ENCODE measurements at places on chromosomes 6 and 20. TPM values are rescaled to one million over a fixed set of nuclear protein-coding genes. Genes with fewer than 3 reads are reported as not detected.

DNA sequence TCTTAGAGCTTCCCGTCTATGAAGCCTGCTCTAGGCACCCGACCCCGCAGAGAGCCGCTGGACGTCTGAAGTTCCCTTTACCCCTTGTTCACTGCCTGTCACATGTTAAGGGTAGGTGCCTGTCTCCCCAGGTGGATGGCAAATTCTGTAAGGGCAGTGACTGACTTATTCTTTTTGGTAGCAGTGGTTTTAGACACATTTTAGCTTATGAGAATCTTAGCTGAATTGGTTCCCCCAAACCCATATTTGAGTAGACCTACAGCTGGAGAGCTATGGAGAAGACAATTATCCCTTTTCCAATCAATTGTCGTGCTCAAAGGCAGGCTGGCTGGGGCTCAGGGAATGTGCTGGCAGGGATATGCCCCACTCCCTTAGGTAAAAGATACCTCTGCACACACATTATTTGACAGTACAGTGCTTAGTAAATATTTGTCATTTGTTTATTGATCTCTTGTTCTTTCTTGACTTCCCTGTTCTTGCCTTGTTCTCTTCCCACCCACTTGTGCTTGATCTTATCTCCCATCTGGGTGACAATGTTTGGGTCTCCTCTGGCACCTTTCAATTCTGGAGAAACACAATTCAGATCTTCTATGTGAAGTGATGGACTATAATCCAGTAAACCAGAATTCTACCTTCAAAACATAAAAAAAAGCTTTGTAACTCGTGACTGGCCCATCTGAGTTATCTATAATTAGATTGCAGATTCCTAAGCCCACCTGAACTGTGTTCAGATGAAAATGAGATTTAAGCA is 114.3 kb upstream of the SLC2A12 start:
- no peak overlapping the region for H3K4me3 ChIP-seq
- peaks cover 16% of the 10 kb centered on the region for H3K4me1 ChIP-seq
- no peak overlapping the region for H3K27ac ChIP-seq
- H3K36me3 ChIP-seq: peaks cover 22% of the 10 kb centered on the region

DNA sequence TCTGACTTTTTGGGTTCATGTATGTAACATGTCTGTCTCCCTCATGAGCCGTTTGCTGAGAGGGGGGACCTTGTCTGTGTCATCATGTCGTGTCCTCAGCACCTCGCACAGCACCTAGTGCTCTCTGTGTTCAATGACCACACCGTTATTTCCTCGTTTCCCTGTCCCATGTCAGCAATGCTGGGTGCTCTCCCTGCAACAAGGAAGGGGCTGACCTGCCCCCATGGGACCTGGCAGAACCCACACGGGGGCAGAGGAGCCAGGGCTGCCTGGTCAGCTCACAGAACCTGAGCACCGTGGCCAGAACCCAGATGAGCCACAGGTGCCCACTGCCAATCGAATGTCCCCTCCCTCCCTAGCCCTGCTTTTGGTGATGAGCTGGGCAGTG is 7.3 kb downstream of the ADA start:
- no peak for DNase-seq
- H3K27me3 ChIP-seq: peaks cover 1% of the 10 kb centered on the region
- H3K4me1 ChIP-seq: peaks cover 44% of the 10 kb centered on the region
- no peak overlapping the region for H3K27ac ChIP-seq

DNA sequence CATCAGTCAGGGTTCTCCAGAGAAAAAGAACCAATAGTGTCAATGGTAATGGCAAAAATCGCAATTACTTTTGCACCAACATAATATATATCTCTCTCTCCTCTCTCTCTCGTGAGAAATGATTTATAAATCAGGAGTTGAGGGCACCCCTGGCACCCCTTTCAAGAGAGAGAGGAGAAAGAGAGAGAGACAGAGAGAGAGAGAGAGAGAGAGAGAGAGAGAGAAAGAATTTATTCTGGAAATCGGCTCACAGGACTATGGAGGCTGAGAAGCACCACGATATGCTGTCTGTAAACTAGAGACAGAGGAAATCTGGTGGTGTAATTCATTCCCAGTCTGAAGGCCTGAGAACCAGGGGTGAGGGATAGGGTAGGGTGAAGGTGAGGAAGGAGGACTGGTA is 201.9 kb upstream of the MAP3K7 start:
- DNase-seq: no peak
- H3K27ac ChIP-seq: no peak overlapping the region
- no peaks in the 10 kb centered on the region for H3K4me1 ChIP-seq
- no peaks in the 10 kb centered on the region for H3K27me3 ChIP-seq
- H3K36me3 ChIP-seq: no peaks in the 10 kb centered on the region

The GABRR1 gene
- not detected for total RNA-seq

The BMP7 gene
- total RNA-seq: 287 TPM

GRCh38 chr6:26327450-26328264 is 37.3 kb upstream of the BTN3A2 start:
- no peaks in the 10 kb centered on the region for H3K36me3 ChIP-seq
- DNase-seq: peak; percentile 77
- H3K27me3 ChIP-seq: peaks cover 66% of the 10 kb centered on the region
- peak overlapping the region; percentile 90 for H3K27ac ChIP-seq

GRCh38 chr6:148866657-148867268 is 119.9 kb downstream of the UST start:
- H3K27me3 ChIP-seq: no peaks in the 10 kb centered on the region
- peaks cover 8% of the 10 kb centered on the region for H3K4me1 ChIP-seq
- DNase-seq: no peak
- H3K4me3 ChIP-seq: no peak overlapping the region

DNA sequence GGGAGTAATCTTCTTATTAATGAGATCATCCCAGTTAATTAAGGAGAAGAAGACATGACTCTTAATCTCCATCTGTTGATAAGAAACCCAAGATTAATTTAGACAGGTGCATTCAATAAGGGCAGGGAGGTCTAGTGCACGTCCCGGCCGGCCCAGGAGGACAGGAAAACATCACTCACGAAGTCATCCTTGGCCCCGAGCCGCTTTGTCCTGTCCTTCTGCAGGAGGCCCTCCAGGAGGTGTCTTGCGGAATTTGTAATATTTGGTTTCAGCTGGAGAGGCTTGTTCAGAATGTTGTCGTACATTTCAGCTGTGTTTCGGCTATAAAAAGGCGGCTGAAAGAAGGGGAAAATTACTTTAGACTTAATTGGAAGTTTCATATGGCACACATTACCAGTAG is 118.4 kb upstream of the SLC2A12 start:
- peaks cover 37% of the 10 kb centered on the region for H3K4me1 ChIP-seq
- H3K27me3 ChIP-seq: peaks cover 27% of the 10 kb centered on the region
- DNase-seq: no peak
- H3K4me3 ChIP-seq: peak overlapping the region; percentile 95
- no peak overlapping the region for H3K27ac ChIP-seq
- H3K36me3 ChIP-seq: peaks cover 35% of the 10 kb centered on the region

Measured in type B pancreatic cell (in vitro differentiated cells).